ENCODE measurements at places on chromosomes 5 and 9.

- DNase-seq, result no peak
Measured at GRCh38 chr9:126745574-126746411, 59.0 kb upstream of the ZBTB43 start.

DNA sequence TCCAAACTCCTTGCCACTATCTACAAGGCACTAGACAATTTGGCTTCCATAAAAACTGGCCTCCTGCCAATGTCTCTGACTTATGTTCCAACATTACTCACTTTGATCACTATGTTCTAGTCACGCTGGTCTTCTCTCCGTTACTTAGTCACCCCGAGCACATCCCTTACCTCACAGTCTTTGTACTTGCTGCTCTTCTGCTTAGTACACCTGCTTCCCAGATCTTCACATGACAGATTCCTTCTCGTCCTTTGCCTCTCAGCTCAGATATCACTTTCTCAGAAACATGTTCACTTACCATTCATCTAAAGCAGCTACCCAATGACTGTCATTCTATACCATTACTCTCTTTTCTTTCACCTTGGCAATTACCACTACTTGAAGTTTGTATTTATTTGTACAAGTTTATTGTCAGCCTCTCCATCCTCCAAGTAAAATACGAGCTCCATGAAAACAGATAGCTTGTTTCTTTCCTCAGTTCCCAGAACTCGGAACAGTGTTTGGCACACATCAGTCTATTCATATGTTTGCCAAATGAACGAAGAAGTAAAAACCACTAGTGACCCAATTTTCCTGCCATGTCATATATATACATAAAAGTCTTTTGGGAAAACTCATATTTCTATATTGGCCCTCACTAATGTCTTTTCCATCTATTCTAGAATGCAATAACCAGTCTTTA, 5.9 kb upstream of the SLC22A5 start:
- no peak for DNase-seq

GRCh38 chr5:133121611-133122150, 69.9 kb downstream of the HSPA4 start:
- DNase-seq, result no peak

GRCh38 chr9:74245866-74246497, 251.2 kb upstream of the RORB start:
- no peak for DNase-seq

GRCh38 chr5:40733434-40733833, 22.3 kb downstream of the TTC33 start:
- no peak for DNase-seq

GRCh38 chr5:58099257-58099656, 360.6 kb downstream of the PLK2 start:
- no peak for DNase-seq

GRCh38 chr5:3600106-3601060, 4.8 kb downstream of the IRX1 start:
- DNase-seq, result no peak

DNA sequence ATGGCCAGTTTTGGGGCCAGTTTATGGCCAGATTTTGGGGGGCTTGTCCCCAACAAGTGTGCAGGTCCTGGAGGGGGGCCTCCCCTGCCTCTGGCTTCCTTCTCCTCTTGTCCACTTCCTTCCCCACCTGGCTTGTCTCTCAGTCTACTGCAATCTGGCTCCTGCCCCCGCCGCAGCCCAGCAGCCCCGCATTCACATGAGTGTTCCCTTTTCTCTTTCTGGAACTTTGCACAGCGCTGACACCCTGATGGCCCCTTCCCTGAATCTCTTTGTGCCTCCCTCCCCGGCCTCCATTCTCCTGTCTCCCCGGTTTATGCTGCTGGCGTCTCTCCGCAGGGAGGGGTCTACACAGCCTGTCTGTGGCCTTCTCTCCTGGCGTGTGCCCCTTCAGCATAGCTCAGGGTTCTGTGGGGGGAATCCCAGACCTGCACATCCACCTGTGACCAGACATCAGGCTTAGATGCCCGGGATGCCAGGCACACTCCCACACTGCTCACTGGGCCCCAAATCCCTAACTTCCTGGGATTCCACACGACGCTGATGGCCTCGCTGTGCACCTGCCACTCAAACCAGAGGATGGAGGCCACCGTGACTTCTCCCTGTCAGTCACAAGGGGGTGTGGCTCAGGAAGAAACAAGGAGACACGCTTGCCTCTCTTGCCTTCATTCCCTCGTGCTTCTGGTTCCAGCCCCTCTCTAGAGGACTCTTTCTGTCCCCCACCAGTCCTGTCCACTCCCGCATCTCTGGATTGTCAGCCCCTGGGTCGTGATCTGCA, 17.5 kb downstream of the TRIP13 start:
- no peak for DNase-seq

GRCh38 chr9:87796196-87796595, 70.3 kb downstream of the CTSL start:
- no peak for DNase-seq

DNA sequence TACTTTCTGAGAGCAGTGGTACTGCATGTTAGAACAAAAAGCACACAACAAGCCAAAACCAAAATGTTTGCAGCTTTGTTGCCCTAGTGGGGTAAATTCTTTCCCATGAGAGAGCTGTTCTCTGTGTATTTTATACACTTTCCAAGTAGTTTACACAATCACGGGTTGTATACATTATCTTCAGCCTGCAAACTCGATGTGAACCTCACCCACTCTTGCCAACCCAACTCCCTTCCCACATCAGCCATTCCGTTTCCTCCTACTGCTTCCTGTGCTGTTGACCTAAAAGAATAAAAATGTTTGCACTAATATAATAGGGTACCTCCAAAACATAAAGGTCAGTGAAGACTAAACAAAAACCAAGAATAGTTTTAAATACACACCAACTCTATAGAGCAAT, 47.0 kb downstream of the IQGAP2 start:
- DNase-seq, result no peak
